ENCODE measurements at places on chromosomes 5 and 9. TPM values are rescaled to one million over a fixed set of nuclear protein-coding genes. Genes with fewer than 3 reads are reported as not detected.

The SLC4A9 gene
- 0.21 TPM for total RNA-seq

DNA sequence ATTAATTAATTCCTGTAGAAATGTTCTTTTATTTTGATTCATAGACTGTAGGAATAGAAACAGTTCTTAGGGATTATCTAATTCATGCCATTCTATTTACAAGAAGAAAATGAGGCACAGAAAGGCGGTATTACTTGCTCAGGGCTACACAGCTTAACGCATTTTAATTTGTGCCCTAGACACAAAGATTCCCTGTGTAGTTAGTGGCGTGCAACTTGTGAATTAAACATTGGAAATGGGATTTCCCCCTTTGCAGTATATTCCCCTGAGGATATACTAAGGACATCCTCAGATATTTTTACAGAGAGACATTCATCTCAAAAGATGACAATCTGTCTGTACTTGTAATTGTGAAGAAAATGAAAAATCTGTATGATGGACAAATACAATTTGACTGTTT, 108.1 kb downstream of the SGCD start:
- no peaks in the 10 kb centered on the region for H3K36me3 ChIP-seq
- peaks cover 11% of the 10 kb centered on the region for H3K27me3 ChIP-seq
- no peak overlapping the region for H3K27ac ChIP-seq
- DNase-seq: no peak
- H3K4me1 ChIP-seq: no peaks in the 10 kb centered on the region
- H3K4me3 ChIP-seq: no peak overlapping the region

The IL7R gene
- 246 TPM for total RNA-seq

GRCh38 chr5:140169410-140169809, 5.6 kb upstream of the CYSTM1 start:
- no peak for DNase-seq
- no peak overlapping the region for H3K27ac ChIP-seq
- H3K4me3 ChIP-seq: no peak overlapping the region

The C9orf153 gene
- 0.25 TPM for total RNA-seq

GRCh38 chr5:149781612-149782011, 51.5 kb downstream of the PPARGC1B start:
- no peak for DNase-seq
- H3K36me3 ChIP-seq: peaks cover 6% of the 10 kb centered on the region

DNA sequence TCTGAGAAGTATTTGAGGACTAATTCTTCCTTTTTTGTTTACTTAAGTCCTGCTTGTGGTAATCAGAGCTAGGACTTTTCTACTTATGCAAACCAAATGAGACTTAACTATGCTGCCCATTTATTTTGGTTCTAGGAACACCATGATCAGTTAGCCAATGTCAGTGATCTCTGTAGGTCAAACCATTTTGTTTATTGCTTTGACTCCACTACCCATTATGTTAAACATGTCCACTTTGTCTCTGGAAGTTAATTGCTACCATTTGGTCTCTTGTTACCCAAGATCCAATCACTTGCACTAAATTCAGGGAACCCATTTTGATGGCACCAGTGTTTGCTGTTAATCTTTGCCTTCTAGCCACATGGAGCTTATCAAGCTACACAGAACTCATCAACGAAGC, 161.9 kb downstream of the CCDC171 start:
- H3K4me1 ChIP-seq: no peaks in the 10 kb centered on the region
- no peak for DNase-seq
- no peak overlapping the region for H3K4me3 ChIP-seq
- H3K27me3 ChIP-seq: no peaks in the 10 kb centered on the region
- no peak overlapping the region for H3K27ac ChIP-seq

The SCAI gene
- total RNA-seq: 13.0 TPM

- no peaks in the 10 kb centered on the region for H3K36me3 ChIP-seq
- H3K4me1 ChIP-seq: no peaks in the 10 kb centered on the region
- H3K27me3 ChIP-seq: no peaks in the 10 kb centered on the region
- H3K4me3 ChIP-seq: no peak overlapping the region
- no peak for DNase-seq
Observed at GRCh38 chr9:79220666-79221065, 351.1 kb upstream of the TLE4 start.

The DMRT2 gene
- total RNA-seq: not detected

DNA sequence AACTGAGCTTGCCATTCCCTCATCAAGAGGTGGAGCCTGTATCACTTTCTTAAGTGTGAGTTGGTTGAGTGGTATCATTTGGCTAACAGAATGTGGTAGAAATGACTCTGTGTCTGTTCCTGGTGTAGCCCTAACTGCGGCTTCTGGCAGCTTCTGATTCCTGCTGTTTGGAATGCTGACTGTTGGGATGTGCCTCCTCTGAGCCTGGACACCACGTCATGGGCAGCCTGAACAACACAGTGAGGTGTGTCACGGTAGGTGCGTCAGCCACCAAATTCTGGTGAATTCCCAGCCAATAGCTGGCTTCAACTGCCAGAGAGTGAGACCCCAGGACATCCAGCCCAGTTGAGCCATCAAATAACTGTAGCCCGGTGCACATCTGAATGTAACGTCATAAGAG, 6.1 kb upstream of the C9orf152 start:
- no peaks in the 10 kb centered on the region for H3K4me1 ChIP-seq
- peaks cover 2% of the 10 kb centered on the region for H3K27me3 ChIP-seq
- DNase-seq: no peak
- no peaks in the 10 kb centered on the region for H3K36me3 ChIP-seq
- no peak overlapping the region for H3K4me3 ChIP-seq
- no peak overlapping the region for H3K27ac ChIP-seq

The ZNF354B gene
- 10.8 TPM for total RNA-seq

The TNFSF8 gene
- total RNA-seq: 42.3 TPM

The TRPM3 gene
- not detected for total RNA-seq

DNA sequence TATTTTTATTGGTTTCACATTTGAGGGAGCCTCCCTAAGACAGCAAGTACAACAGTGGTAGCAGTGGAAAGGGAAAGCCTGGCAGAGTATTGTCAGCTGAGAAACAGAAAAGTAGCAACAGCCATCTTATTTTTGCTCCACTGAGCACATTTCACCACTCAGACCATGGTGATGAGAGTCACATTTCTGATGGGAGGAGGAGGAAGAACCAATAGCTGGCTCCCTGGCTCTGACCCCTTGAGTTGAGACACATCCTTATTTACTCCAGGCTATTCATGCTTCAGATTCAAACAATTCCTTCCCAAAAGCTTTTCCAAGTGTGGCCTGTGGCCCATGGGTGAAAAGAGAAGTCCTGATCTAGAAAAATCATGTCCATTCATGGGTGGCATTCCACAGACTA, 236.3 kb downstream of the ARHGAP26 start:
- H3K27me3 ChIP-seq: no peaks in the 10 kb centered on the region
- no peak overlapping the region for H3K27ac ChIP-seq
- DNase-seq: no peak
- H3K4me3 ChIP-seq: no peak overlapping the region
- no peaks in the 10 kb centered on the region for H3K36me3 ChIP-seq

The FRMD3 gene
- total RNA-seq: 0.46 TPM

Data from activated CD4-positive, alpha-beta T cell treated with anti-CD3 and anti-CD28 coated beads for 36 hours (primary cell).